Fibroblast of pulmonary artery (primary cell): ENCODE measurements at places on chromosomes 13 and 19.

DNA sequence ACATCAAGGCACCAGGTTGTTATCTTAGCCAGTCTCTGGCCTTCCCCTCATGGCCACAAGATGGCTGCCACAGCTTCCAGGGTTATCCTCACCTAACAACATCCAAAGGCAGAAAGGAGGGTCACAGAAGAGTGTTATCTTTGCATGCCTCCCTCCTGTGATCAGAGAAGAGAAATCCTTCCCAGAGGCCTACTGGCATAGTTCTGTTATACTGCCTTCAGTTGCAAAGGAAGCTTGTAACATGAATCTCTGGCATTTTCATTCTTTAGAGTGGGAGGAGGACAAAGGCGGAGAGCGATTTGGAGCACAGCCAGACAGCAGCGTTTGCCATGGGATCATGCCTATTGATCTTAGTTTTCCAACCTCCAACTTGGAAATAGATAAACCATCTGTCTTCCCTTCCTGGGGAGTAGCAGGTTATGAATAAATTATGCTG lies 135.7 kb downstream of the DNAJC15 start:
- peak; percentile 67 for DNase-seq

- peak; percentile 90 for DNase-seq
These were observed 2.8 kb downstream of the GIPR start for GRCh38 chr19:45670670-45671453.

DNA sequence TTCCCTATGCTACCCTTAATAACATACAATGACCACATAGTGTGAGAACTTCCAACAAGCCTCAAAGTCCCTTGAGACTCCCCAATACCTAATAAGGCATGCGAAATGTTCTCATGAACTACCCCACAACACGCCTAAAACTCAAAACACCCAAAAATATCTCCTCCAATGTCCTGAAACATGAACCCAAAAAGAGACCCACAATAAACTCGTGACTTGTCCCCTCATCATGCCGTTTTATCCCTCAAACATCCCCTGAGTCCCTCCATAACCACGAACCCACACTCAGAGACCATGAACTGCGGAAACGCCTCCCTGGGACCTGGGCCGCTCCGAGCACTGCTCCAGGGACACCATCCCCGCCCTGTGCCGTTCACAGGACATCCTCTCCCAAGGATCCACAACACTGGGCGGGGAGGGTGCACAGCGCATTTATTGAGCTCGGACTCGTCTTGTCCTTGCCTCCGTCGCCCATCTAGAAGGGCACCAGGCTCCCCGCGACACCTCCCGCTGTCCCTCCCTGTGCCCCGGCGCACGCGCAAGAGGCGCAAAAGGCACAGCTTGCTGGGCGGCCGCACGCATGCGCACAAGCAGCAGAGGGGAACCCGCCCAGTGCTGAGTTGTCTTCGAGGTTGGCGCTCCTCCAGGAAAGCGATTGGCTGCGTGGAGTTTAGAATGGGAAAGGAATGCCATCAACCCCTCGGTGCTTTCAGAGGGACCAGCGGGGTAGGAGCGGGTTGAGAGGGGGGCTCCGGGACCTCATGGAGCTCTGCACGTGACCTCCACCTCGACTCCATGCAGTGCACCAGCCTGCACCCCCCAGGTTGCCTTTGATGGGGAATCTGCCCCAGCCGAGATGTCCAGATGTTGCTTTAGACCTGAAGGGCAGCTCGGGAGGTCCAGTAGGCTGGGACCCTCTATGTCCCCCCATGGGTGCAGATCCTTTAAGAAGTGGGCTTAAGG lies 8.8 kb downstream of the FXYD3 start:
- DNase-seq, result peak; percentile 93

DNA sequence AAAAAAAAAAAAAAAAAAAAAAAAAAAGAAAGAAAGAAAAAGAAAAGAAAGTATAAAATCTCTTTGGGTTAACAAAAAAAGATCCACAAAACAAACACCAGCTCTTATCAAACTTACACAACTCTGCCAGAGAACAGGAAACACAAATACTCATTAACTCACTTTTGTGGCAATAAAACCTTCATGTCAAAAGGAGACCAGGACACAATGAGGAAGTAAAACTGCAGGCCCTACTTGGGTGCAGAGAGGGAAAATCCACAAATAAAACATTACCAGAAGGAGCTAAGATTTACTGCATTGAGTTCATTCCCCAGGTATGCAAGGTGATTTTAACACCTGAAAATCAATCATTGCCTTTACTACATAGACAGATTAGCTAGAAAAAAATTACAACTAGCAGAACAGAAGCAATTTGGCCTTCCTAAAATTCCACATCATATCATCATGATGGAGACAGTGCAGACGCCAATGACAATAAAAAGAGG lies 9.6 kb upstream of the CEACAM5 start:
- no peak for DNase-seq

- no peak for DNase-seq
These were observed 18.9 kb upstream of the TFDP1 start for GRCh38 chr13:113565526-113566226.
